ENCODE measurements at places on chromosomes 7 and 10.
A peak's percentile ranks its signal among the peaks of the same experiment; 100 is the strongest.

- no peak for DNase-seq
These were observed 1.5 kb downstream of the UBTD1 start for GRCh38 chr10:97500297-97500575.

DNA sequence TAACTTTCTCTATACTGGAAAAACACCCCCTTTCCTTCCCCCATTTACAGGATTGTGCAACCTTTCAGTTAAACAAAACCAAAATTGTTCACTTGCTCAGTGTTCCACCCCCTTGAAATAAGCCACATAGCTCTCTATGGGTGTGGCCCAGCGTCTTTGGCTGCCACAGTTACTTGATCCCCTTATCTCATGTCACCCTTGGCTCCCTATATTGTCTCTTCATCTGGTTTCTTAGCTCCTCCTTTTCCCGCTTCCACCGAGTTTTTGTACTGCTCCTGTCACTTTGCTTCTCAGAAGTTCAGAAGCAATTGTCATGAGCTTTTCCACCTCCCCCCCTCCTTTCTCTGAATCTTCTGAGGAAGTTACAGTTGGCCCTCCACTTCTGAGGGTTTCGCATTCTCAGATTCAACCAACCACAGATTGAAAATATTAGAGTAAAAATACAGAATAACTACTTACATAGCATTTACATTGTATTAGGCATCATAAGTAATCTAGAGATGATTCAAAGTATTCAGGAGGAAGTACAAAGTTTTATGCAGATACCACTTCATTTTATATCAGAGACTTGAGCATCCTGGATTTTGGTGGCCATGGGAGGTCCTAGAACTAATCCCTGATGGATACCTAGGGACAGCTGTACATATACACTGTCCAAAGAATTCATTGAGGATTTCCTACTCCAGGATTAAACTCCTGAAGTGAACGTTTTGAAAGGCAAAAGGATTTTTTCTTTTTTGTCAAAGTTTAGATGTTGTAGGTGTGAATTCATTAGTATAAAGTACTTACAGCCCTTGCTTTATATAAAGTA, 60.4 kb downstream of the ADD3 start:
- peak; percentile 75 for DNase-seq

DNA sequence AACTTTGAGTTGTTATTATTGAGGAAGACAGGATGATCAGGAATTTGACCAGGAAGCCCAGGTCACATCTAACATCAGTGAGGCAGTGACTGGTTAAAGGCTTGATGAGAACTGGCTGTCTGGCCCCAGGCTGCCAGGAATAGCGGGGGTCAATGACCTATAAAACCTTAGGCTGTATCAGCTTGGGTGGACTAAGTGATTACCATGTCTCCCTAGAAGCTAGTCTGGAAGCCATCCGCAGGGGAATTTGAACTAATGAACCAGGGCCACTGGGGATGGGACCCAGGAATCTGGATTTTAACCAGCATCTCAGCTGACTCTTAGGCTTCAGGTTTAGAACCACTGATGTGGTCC, 56.6 kb downstream of the BPGM start:
- DNase-seq = no peak

DNA sequence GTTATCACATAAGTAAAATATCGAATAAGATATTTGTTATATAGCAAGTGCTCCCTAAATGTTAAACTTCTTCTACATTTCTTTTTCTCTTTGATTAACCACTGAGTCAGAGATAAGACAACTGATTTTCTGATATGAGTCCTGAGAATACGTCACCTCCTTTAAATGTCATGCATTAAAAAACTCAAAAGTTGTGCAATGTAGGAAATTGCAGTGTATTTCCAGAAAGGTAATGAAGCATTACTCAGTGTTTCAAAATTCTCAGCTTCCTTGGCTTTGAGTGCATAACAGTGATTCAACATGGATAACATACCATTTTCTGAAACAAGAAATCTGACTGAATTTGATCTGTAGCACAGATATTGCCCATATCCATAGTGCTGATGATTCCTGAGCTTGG, 155.8 kb downstream of the BMPER start:
- DNase-seq = no peak

GRCh38 chr10:31384589-31384949, 65.6 kb downstream of the ZEB1 start:
- no peak for DNase-seq

- no peak for DNase-seq
These were observed 54.3 kb downstream of the SPOCK2 start for GRCh38 chr10:72034040-72034499.

DNA sequence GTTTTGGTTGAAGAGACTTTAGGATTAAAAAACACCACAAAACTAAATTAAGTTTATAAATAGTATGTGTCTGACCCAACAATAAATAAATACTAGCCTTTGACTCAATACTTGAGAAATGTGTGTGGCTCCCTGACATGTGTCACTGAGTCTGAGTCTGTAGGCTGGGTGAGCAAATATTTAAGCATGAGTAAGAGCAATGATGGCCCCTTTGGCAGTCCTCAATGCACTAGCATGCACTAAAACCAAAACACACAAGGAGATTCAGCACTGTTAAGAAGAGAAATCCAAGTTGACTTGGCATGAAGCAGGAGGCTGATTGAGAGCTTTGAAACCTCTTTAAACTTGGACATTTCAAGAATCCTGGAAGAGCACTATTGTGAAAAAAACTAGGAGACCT, 37.1 kb downstream of the CCDC71L start:
- DNase-seq = no peak

- DNase-seq = no peak
These were observed 102.8 kb downstream of the ARHGAP22 start for GRCh38 chr10:48501787-48502771.

GRCh38 chr10:30812018-30812851, 182.7 kb upstream of the LYZL2 start:
- DNase-seq = peak; percentile 15

GRCh38 chr10:44198096-44198779, 186.7 kb downstream of the CXCL12 start:
- DNase-seq = no peak

DNA sequence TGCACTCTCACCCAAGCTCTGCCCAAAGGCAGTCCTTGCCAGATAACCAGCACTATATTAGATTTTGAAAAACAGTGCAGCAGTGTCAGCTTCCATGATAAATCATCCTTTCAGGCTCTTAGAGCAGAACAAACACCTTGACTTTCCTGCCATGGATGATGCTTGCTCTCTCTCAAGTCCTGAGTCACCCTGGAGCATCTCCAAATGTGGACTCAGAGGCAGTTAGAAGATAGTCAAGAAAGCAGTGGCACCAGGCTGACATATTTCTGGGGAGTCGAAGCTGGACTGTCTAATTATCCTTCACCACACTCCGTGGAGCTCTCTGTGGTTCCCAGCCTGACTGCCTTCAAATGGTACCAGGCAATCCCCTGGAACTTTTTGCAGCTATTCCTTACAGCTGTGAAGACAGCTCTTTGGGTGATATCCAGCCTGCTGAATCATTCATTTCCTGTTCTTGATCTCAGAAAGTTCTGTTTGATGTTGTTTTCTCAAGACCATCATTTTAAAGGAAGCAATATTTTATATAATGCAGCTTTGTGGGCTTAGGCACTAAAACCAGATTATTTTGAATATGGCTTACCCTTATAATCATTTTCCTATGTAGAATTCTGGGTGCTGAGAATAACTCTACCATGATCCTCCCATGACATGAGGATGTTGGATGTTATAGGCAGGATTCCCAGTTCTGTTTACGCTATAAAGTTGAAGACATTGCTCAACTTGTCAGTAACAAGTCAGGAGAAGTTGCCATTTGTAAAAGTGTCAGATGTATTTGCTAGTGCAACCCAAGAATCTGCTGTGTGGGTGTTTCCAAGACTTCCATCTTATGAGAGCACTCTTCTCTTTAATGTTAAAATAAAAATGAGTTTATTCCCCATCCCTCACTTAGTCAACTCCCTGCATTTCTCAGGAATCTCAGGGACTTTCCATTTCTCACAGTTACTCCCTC, 233.8 kb downstream of the C7orf25 start:
- no peak for DNase-seq

DNA sequence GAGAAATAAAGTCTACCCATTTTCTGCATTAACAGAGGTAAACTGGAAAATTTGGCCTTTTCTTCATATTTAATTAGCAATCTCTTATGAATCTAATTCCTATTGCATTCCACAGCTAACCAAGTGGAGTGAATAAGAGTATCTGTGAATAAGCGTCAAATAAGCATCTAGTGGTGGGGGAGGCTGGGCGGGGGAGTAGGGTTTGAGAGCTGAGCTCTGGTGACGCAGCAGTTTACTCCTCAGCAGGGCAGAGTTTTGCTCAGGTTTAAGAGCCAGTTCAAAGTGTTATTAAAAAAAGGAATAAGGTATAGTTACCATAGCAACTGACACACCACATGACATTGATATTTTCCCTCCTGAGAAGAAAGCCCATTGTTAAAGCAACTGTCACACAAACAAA, 1346.8 kb upstream of the CELF2 start:
- DNase-seq = no peak

- DNase-seq = no peak
These were observed 65.1 kb downstream of the PAXIP1 start for GRCh38 chr7:154937837-154938236.

DNA sequence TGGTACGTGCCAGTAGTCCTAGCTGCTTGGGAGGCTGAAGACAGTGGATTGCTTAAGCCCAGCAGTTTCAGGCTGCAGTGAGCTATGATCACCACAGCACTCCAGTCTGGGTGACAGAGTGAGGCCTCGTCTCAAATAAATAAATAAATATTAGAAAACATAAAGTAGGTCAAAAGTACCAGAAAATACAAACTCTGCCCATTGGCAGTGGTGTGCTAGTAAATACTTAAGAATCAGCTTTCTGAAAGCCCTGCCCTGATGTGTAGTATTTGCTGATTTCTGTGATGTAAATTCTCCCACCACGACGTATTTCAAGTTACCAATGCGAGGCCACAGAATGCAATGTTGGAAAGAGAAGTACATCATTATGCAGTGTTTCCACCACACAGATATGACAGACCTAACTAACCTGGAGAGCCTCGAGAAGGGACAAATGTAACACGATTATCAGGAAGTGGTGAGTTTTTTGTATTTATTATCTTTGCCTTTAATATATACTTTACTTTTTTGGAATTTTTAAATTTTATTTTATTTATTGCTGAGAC, 11.8 kb upstream of the MAP3K8 start:
- DNase-seq = no peak

GRCh38 chr10:5071411-5072198, 22.6 kb upstream of the AKR1C3 start:
- no peak for DNase-seq

DNA sequence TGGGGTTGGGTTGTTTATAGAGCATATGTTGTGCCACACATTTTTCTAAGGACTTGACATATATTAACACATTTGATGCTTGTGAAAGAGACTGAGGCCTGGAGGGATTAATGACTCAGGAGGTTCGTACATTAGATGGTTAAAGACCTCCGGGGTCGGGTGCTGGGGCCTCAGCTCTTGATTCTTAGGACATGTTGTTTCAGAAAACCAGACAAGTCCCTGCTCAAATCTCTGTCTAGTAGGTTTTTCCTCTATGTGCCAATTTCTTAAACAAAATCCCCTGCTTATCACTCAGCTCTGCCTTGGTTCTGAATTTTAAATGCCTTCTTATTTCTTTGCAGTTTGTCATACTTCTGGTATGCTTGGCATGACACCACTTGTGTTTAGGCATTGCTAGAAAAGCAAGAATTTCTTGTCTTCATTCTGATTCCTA, 5.8 kb downstream of the UPP1 start:
- no peak for DNase-seq

DNA sequence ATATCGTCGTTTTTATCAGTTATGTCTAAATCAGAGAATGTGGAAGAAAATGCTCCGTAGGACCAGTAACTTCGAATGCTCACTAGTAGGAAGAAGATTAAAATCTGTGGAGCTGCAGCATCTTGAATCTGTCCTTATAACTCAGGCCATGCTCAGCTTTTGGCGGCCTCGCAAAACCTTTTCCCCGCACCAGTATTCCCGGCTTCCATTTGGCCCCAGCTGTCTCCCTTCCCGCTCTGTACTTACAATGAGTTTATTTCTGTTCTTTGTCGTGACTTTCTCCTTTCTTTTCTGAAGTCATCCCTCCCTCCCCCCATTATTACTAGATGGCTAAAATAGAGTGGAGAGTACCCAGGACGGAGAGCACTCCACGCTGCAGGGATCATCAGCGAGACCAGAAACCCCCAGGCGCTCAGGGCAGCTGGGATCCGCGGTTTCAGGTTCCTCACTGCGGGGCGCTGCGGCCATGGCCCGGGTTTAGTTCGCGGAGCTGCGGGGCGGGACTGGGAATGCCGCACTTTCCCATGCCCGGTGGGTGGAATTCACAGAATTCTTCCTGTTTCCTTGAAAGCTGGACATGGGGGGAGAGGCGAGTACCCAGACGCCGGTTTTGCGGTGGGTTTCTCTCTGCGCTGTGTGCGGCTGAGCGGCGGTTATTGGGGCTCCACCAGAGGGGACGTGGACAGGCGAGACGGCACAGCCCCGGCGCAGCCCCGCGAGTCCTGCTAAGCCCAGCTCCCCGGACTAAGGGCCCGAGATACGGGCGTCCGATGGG, 183.5 kb downstream of the POM121L12 start:
- DNase-seq = no peak

GRCh38 chr10:69096045-69096444, 8.1 kb downstream of the SRGN start:
- no peak for DNase-seq

DNA sequence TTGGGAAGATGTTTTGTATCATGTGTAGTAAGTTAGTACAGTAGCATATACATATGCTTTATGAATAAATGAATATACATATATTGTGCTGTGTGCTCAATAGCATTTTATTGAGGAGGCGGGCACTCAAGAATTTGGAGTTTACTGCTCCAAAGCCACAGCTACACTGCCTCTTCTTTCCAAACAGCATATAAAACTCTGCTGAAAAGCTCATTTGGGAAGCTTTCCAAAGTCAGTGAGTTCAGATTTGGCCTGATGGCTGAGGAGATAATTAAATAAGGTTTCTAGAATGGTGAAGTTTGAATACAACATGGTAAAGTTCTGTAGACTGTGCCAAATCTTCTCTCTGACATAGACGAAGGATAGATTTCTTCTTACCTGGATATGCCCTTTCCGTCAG, 29.8 kb downstream of the CDK1 start:
- no peak for DNase-seq

- no peak for DNase-seq
These were observed 91.3 kb downstream of the OSBPL3 start for GRCh38 chr7:24888653-24889052.

DNA sequence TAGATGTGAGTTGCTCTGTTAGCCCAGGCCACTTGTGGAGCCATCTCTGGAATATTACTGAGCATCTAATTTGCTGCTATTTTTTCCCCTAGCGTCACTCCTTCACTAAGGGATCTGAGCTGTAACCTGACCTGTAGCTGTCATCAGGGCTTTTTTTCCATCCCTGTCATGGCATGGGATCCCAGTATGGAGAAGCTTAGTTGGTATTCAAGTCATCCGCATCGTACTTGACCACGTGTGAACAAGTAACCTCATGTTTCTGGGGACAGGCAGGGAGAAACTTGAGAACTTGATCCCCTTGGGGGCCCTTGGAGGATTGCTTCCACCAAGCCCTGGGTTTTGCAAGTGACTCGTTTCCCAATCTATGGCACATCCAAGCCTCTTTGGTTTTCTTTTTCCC, 474.4 kb upstream of the GALNT17 start:
- no peak for DNase-seq

GRCh38 chr10:49141541-49142332, 7.9 kb upstream of the FAM170B start:
- no peak for DNase-seq

GRCh38 chr7:157979636-157980340, 607.8 kb downstream of the PTPRN2 start:
- DNase-seq = no peak
